Immature natural killer cell (primary cell): ENCODE measurements at places on chromosomes 12 and 14.

- DNase-seq, result no peak
These were observed 172.3 kb upstream of the PTPRQ start for GRCh38 chr12:80271780-80272179.

DNA sequence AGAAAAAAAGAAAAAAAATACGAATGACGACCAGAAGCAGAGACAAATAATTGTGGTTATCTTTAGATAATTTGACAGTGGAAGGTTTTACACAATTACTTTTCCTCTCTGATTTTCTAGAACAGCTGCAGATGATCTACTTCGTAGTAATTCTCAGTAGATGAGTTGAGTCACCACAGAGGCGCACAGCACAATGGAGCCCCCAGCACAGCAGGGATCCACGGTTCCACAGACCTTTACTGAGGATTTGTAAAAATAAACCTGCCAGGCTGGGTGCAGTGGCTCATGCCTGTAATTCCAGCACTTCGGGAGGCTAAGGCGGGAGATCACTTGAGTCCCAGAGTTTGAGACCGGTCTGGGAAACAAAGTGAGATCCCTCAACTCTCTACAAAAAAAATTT is 29.3 kb downstream of the AMN start:
- no peak for DNase-seq

GRCh38 chr14:60640859-60641741 is 8.2 kb downstream of the SIX1 start:
- DNase-seq, result no peak

DNA sequence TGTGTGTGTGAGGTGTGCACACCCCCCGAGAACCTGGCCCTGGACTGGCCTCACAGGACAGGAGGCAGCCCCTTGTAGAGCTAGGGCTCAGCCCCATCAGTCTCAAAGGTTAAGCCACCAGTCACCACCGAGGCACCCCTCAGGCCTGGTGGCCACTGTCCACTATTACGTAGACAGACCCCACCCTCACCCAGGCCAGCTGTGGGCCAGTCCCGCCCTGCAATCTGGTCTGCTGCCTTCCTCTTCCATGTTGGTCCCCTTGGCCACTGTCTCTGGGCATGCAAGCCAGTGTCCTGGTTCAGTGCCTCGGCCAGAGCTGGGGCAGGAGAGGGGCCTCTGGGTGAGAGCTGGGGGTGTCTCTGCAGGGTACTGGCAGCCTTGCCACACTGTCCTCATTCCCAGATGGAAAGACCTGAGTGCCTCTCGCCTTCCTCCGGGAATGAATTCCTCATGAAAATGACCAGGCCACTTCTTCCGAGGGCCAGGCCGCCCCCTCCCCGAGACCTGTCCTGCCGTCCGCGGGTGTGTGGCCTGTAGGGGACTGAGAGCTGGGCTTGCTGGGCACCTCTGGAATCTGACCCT is 897 bp upstream of the TEX22 start:
- DNase-seq, result no peak

GRCh38 chr12:88698471-88698870 is 118.2 kb upstream of the KITLG start:
- DNase-seq, result no peak

GRCh38 chr14:38490273-38490672 is 234.4 kb upstream of the CLEC14A start:
- DNase-seq, result no peak

DNA sequence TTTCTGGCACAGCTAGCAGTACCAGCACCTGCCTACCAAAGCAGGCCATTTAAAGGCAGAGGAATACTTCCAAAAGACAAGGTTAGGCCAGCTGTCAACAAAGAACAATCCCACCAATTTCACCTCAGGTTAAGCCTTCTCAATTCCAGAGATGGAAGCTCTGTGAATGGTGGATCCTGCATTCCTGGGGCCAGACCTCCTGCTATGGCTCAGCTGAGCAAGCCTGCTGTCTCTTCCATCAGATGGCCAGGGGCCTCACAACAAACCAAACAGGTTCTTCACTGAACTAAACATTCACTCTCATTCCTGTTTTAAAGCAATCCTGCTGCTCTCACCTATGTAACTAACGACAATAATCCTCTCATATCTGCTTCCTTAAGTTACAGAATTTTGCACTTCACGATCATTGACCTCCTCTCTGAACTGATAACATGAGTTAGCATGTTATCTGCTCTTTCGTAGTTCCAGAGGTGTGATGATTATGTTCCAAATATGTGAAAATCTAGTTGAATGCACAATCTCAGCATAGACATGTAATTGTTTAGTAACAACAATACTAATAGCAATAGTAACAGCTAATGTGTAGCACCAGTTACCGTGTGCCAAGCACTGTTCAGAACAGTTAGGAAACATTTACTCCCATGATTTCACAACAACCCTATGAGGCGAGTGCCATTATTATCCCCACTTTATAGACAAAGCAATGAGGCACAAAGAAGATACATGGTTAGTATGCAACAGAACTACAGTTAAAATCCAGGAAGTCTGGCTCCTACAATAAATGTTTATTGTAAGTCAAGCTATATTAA is 73.2 kb downstream of the SLC2A13 start:
- no peak for DNase-seq

GRCh38 chr12:69476276-69477017 is 6.3 kb downstream of the FRS2 start:
- no peak for DNase-seq

DNA sequence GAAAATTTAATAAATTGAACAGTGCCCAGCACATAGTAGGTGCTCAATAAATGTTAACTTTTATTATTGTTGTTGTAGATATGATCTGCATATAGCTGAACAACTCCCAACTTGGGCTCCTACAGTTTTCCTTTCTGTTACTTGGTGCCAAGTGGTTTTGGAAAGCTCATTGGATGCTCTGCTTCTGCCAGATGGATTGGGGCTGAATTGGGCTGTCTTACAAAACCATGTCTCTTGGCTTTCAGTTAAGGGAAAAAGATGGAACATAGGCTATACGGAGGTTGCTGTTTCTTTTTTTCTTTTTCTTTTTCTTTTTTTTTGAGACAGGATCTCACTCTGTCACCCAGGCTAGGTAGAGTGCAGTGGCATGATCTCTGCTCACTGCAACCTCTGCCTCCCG is 140.7 kb upstream of the PWP1 start:
- DNase-seq, result no peak

DNA sequence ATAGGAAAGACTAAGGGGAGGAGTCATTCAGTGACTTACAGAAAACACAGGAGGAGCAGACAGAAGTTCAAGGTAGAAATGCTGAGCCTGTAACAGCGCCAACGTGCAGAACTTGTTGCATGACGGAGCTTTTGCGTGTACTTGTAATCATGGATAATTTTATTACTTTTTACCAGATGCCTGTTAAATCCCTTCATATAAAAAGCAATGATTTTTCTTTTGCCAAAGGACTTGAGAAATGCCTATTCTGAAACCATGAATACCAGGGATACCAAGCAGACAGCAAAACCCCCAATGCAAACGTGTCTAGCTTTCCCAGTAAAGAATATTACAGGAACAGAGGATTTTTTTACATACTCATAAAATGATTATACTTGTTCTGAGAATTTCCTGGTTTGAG is 163.6 kb upstream of the GSC start:
- no peak for DNase-seq

DNA sequence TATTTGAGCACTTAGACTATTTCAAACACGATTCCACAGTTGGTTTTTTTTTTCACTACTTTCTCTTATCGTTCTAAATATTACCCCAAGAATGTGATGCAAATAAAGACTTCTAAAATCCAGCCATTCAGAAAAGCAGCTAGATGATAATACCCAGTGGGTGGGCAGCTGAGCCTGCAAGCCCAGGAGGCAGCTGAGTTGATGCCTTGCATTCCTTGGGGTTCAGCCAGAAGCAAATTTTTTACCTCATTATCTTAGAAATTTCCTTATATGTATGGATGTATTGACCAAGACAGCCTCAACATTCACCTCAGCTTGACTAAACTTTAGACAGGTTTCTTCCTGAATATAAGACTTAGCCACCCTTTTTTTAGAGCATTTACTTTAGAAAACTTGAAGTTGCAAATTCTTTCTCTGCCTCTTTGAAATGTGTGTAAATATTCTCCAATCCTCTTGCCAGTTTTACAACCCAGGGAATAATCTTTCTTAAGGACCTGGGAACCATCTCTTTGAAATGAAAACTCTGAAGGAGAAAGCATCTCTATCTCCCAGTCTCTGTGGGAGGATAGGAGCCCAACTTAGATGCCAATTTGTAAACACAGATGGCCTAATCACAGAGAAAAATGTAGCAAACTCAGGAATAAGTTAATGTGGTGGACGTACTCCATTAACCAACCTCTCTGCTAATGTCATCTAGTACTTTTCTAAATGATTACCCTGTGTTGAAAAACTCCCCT is 52.2 kb upstream of the ANP32D start:
- no peak for DNase-seq

- DNase-seq, result no peak
These were observed 3.2 kb downstream of the PGF start for GRCh38 chr14:74952180-74952665.

GRCh38 chr12:23687947-23688346 is 261.5 kb downstream of the SOX5 start:
- no peak for DNase-seq

DNA sequence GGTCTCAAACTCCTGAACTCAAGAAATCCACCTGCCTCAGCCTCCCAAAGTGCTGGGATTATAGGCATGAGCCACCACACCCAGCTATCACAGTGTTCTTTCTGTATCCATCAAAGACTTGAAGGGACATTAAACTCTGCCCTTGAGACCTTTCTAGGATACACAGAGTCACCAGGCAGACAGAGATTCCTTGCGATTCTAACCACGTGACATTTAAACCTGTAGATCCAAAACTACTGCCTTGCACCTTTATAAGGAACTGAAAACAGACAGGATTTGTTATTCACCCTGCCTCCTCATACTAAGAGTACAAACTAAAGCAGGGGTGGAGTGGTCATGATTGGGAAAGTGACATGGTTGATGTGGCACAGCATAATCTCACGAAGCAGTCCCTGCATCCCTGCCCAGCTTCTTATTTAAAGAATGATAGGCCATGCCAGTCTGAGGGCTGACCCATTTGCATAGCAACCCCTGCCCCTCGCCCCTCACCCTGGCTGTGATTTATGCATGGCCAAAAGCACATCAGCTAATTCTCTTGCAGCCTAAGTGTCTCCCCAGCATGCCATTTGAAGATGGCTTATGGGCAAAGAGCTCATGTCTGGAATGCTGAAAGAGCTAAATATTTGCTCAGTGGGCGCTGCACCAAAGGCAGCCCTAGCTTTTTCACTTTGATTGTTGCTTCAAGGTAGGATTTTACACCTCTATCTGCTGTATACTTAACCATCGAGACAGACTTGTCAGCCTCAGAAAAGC is 43.2 kb upstream of the MYBPC1 start:
- no peak for DNase-seq

GRCh38 chr12:105214670-105215375 is 21.2 kb downstream of the APPL2 start:
- DNase-seq, result no peak

- DNase-seq, result no peak
These were observed 9.5 kb upstream of the BDKRB1 start for GRCh38 chr14:96246539-96246847.

DNA sequence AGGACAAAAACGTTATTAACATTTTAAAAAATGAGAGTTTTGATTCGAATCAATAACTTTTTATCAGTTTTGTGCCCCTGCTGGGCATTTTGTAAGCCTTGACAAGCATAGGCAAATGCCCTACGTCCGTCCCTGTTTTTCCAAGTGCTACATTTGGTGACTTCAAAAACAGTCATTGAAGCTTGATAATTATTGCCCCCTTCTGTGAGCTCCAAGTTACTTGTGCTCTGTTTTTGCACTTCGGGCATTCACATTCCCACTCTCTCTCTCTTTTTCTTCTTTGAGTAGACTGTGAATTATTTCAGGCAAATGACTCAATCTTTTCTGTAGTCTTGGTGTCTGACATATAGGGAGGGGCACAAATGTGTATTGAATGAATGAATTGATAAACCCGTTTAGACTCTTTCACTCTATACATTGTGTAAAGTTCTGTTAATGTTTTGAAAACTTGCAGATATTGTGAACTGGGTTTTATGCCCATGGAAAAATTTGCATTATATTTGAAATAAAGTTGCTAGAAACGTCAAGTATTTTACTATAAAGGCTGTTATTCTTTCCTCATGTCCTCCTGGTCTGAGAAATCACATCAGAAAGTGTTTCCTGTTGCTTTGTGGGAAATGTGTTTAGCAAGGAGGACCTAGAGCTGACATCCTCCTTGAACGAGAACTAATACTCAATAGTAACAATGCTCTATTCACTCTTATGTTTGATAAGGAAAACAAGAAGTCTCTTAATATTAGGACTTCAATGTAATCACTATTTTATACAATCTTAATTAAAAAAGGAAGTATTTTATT is 1.4 kb downstream of the APAF1 start:
- DNase-seq, result no peak

DNA sequence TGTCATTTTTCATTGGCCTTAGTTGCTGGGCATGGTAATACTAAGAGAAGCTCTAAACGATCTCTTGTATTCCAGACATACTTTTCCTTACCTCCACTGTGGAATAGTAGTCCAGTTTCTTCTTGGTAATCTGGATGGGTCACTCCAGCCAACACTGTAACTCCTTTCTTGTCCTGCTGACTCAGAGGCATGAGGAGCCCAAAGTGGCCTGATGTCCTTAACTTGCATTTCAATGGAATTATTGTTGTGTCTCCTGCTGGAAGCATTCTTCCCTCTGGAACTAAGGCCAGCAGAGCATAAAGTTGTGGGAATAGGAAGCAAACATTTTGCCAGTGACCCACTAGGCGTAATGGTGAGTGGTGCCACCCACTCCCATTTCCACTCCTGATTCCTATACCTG is 33.1 kb downstream of the DAAM1 start:
- no peak for DNase-seq

DNA sequence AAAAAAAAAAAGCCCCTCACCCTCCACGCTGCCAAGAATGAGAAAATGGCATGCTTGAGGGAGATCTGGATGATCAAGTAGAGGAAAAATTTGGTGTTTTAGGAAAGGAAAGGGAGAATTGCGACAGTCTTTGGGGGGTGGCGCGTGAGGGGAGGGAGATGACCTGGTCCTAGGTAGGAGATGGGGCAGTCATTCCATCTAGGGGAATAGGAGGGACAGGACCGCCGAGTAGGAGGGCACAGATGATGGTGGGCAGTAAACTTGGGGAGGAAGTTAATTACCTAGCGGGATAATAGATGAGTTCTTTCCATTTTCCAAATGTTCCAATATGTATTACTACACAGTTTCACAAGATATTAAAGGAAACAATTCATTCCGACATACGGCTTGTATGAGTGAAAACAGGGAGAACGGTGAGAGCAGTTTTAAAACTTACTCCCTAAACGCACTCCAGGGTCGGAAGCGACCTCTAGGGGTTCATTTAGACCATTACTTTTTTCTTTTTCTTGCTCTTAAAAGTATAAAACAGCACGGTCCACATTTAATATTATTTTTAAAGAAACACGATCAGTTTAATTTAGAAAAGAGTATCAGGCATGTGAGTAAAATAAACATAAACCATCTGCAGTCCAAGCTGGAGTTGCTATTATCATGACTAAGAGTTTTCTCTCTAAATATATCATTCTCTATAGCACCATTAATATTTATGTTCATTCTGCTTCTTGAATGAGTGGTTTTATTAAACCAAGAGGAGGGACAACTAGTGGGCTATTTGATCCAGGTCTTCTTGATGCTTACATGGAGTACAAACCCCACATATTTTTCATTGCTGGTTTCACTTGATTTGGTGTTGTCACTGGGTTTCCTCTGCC is 3.0 kb upstream of the FNTB start:
- peak; percentile 58 for DNase-seq
